ENCODE measurements at places on chromosomes 13 and 19.

- no peak for DNase-seq
These were observed 80.0 kb downstream of the NDFIP2 start for GRCh38 chr13:79560954-79561353.

GRCh38 chr13:26914624-26915023, 154.0 kb upstream of the GPR12 start:
- no peak for DNase-seq

DNA sequence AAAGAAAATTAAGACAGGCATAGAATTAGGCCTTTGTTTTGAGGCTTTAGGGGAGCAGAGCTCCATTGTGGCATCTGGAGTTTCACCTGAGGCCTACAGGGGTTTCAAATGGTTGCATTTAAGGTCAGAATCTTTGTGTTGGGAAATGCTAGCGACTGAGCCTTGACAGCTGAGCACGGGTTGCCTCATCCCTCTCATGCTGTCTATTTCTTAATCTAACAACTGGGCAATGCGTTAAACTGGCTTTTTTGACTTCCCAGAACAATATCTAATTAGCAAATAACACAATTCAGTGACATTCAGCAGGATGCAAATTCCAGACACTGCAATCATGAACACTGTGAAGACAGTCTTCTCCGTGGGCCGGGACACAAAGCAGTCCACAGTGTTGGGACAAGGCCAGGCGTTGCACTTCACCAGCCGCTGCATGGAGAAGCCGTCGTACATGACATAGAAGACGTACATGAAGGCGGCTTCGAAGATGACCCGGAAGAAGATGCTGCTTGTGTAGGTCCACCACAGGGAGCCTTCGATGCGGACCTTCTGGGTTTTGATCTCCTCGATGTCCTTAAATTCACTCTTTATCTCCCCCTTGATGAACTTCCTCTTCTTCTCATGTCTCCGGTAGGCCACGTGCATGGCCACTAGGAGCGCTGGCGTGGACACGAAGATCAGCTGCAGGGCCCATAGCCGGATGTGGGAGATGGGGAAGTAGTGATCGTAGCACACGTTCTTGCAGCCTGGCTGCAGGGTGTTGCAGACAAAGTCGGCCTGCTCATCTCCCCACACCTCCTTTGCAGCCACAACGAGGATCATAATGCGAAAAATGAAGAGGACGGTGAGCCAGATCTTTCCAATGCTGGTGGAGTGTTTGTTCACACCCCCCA, 3.8 kb downstream of the GJB2 start:
- no peak for DNase-seq

GRCh38 chr13:52851137-52851962, 2.9 kb upstream of the PCDH8 start:
- no peak for DNase-seq

- no peak for DNase-seq
These were observed 61.0 kb downstream of the SHISA2 start for GRCh38 chr13:25990801-25991200.

DNA sequence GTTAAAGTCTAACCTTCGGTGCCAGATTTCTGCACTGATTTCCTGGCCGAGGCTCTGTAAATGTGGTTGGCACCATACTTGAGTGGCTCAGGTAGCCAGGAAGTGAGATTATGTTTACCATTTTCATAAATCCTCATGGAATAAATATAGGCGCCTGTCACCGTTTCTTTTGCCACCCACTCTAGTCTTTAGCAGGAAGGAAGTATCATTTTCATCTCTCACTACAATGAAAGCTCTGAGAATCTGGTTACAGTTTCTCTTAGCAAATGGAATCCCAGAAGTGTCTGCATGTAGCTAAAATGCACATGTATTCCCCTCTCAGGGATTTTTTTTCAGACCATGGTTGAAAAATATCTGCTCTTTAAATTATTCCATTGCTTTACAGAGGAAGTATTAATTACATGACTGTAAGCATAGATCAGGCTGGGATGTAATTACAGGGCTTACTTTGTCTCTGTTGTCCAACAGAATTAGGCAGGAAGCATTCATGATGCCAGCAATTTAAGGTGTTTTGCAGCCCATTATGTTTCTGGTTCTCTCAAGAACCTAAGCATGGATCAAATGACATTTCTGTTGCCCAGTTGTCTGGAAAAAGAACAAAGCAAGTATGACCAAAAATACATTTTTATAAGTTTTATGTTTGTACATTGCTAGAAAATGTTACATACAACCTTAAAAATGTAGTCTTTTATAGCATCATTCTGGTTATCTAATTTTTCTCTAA, 221.7 kb upstream of the SPRY2 start:
- no peak for DNase-seq

- no peak for DNase-seq
These were observed 485 bp downstream of the CPAMD8 start for GRCh38 chr19:17025991-17026658.

DNA sequence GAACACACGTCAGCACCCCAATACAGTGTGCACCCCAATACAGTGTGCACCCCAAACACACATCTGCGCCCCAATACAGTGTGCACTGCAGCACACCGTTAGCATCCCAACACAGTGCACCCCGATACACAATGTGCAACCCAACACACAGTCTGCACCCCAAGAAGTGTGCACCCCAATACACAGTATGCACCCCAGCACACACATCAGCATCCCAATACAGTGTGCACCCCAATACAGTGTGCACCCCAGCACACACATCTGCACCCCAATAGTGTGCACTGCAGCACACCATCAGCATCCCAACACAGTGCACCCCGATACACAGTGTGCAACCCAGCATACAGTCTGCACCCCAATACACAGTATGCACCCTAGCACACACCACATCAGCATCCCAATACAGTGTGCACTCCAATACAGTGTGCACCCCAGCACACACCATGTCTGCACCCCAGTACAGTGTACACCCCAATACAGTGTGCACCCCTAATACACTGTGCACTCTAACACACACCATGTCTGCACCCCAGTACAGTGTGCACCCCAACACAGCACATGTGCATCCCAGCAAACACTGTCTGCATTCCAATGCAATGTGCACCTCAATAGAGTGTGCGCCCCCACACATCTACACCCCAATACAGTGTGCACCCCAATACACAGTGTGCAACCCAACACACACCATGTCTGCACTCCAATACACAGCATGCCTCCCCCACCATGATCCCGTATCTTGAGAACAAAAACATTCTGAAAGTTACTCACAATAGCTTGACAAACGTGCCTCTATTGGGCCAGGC, 855 bp upstream of the CARS2 start:
- DNase-seq, result no peak

DNA sequence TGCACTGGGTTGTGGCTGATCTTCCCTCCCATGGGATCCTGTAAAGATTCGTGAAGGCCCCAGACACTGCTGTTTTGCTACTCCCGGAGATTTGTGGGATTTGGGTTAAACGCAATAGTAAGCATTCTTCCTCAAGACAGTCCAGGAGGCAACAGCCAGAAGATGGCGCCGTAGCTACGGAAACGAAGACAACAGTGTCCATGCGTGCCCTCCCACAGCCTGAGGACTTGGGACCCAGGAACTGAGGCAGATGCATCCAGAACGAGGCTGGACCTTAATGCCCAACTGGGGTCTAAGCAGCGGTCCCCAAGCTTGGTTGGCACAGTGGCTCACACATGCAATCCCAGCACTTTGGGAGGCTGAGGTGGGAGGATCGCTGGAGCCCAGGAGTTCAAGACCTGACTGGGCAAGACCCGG, 57.6 kb upstream of the ZNF507 start:
- no peak for DNase-seq

- DNase-seq, result no peak
These were observed 68.8 kb upstream of the ZNF599 start for GRCh38 chr19:34841780-34842179.

GRCh38 chr13:43379738-43380137, 356.4 kb downstream of the DNAJC15 start:
- no peak for DNase-seq

DNA sequence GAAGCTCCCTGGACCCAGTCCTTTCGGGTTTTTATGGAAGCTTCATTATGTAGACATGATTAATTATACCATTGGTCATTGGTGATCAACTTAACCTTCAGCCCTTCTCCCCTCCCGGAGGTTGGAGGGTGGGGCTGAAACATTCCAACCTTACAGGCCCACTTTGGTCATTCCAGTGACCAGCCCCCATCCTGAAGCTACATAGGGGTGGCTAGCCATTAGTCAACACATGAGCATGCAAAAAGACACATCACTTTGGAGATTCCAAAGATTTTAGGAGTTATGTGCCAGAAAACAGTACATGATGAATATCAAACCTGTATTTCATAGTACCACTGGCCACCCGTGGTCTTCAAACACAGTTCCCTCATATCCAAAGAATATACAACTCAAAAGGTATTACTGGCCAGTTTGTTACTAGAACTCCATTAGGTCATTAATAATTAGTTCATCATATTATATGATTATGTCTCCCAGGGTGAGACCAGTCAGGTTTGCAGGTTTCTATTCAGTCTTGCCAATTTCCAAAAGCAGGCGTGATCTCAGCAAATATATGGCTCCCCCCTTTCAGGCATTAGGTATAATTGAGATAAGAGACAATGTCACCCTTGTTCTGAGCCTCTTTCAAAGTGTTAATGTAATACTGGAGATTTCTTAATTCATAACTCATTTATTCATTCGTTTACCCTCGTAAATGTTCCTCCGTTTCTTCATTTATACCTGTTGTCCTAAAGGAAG, 11.1 kb downstream of the PPP5C start:
- no peak for DNase-seq

DNA sequence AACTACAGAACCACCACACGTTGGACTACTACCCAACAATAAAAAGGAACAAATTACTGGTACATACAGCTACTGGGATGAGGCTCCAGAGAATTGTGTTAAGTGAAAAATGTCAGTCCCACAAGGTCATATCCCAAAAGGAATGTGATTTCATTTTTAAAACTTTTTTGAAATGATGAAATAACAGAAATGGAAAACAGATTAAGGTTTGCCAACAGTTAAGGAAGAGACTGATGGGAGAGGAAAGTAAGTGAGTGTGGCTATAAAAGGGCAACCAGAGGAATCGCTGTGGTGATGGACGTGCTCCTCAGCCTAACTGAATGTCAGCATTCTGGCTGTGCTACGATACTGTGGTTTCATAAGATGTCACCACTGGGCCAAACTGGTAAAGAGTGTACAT, 512.8 kb downstream of the UQCRFS1 start:
- DNase-seq, result no peak

- DNase-seq, result no peak
These were observed 61.3 kb downstream of the SLITRK6 start for GRCh38 chr13:85737952-85738351.

DNA sequence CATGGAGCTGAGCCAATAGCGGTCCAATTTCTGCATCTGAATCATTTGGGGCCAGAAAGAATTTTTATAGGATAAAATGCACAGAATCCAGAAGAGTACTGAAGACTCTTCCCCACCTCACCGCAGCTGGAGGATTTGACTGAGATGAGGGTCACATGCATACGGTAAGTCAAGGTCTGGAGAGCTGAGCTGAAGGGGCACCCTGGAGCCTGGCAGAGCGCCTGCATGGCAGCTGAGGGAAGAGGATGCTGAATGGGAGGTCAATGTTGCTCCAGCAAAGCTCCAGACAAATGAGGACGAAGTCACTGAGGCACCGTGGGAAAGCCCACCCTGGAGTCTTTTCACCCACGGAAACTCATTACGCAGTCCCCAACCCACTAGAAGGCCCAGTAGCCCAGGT, 43.4 kb upstream of the ATP12A start:
- DNase-seq, result no peak

DNA sequence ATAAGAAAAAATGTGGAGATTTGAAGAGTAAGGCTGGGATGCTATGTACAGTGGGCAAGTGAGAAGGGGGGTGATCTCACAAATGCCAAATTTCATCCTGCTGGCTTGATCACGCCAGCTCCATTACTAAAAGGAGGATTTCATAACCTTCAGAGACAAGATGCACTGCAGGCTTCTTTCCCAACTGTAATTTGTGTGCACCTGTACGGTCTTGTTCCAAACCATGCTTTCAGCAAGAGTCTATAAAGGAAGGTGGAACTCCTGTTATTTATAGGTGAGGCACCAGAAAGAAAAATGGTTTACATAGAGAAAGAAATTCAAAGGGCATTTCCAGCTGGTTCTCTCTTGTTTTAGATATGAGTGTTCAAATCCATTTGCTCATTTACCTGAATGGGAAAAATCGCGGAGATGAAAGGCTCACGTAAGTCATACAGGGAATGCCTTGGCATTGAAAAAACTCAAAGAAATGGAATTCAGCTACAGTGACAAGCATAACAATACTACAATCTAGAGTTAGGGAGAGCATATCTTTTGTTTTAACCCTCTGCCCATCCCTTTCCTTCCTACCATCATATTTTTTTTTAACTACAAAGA, 13.3 kb downstream of the EFNB2 start:
- no peak for DNase-seq

DNA sequence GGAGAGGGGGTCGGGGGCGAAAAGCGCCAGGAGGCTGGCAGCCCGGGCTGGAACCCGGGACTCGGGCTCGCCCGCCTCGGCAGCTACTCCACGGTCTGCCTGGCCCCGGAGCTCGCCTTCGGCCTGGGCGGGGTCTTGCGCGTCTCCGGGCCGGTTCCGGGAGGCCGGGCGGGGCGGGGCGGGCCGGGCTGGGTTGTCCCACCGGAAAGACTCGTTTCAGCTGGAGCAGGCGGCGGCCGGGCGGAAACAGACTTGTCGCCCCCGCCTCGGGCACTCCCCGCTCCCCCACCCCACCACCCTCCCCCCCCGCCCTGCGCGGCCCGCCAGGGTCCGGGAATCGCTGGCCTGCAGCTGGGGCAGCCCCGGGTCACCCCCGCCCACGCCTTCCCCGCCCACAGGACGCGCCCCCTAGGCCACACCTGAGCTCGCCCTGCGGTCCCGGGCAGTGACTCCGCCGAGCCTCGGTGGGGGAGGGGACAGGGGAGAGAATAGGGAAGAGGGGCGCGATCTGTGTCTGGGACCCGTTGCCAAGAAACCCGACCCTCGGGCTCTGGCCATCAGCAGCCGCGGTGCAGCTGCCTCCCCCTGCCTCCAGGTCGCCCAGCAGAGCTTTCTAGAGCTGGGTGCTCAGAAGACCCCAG, 109.4 kb downstream of the KCTD15 start:
- no peak for DNase-seq

DNA sequence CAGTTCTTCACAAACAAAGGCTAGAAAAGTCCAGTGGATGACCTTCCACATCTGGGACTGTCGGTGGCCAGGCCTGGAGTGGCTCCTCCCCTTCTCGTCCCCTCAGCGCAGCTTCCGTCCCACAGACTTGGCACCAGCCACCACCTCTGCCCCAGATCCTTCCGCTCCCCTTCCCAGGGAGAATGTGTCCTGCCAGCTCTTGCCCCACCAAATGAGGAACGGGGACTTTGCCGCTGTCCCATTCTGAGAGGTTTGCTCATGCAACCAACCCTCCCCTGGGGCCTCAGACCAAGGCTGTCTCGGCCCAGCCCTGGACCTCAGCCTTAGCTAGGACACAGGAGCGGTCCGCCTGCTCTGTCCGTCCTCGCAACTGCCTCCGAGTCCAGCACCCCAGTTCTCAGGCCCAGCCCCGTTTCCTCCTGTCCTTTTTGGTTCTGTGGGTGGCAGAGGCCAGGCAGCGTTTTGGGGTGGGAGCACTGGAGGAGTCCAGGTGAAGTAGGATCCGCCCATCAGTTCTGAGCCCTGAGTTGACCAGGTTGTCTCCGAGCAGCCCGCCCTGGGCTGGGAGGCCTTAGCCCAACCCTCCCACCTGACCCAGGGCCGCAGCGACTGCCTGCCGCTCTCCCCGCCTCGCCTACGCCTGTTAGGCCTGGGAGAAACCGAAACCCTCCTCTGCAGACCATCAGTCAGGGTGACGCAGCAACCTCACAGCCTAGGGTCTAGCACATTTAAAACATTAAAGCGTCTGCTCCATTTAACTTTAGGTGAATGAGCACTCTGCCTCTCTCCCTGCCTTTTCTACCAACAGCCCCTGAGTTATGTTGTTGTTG, 284.3 kb downstream of the FOXO1 start:
- DNase-seq, result no peak

- DNase-seq, result no peak
These were observed 550.1 kb downstream of the SLITRK6 start for GRCh38 chr13:85249151-85249550.

Measured in NCI-H774 (cell line).